ENCODE measurements at places on chromosomes 1 and 21. TPM values are rescaled to one million over a fixed set of nuclear protein-coding genes. Genes with fewer than 3 reads are reported as not detected.

CASQ1 gene
- not detected for total RNA-seq

CEP170 gene
- total RNA-seq: 29.5 TPM

KIF26B gene
- 1.1 TPM for total RNA-seq

LDLRAD2 gene
- total RNA-seq: not detected

OR6K3 gene
- not detected for total RNA-seq

MYOG gene
- total RNA-seq: not detected

TDRD5 gene
- total RNA-seq: not detected

KRTAP10-10 gene
- total RNA-seq: not detected

RBM11 gene
- 2.8 TPM for total RNA-seq

CA14 gene
- total RNA-seq: not detected

LCE3D gene
- total RNA-seq: not detected

MATN1 gene
- not detected for total RNA-seq

LCA5L gene
- 2.6 TPM for total RNA-seq

ITLN1 gene
- not detected for total RNA-seq

ATP6V1G3 gene
- total RNA-seq: not detected

SELE gene
- total RNA-seq: not detected

RAB29 gene
- 2.0 TPM for total RNA-seq

RNU1-1 gene
- not detected for total RNA-seq

SRGAP2C gene
- total RNA-seq: 8.6 TPM

AGMAT gene
- 0.10 TPM for total RNA-seq

S100A6 gene
- 1,350 TPM for total RNA-seq

IVL gene
- total RNA-seq: not detected

OR2T35 gene
- not detected for total RNA-seq

CRYAA gene
- total RNA-seq: not detected
